Keratinocyte (primary cell): ENCODE measurements at places on chromosomes 7 and 10. TPM values are rescaled to one million over a fixed set of nuclear protein-coding genes. Genes with fewer than 3 reads are reported as not detected.

- no peak for DNase-seq
Measured at GRCh38 chr7:140676306-140676705, 3.6 kb downstream of the ADCK2 start.

GRCh38 chr7:111364413-111364812 lies 197.9 kb downstream of the IMMP2L start:
- peak; percentile 57 for DNase-seq

- no peak for DNase-seq
Measured at GRCh38 chr10:29535012-29535777, 99.6 kb downstream of the SVIL start.

- DNase-seq, result no peak
Measured at GRCh38 chr7:94041529-94041928, 37.4 kb upstream of the BET1 start.

- DNase-seq, result no peak
Measured at GRCh38 chr10:121851786-121852185, 76.0 kb downstream of the ATE1 start.

- DNase-seq, result no peak
Measured at GRCh38 chr7:12833829-12834228, 146.4 kb downstream of the ARL4A start.

GRCh38 chr10:86360657-86361056 lies 5.9 kb downstream of the GRID1 start:
- no peak for DNase-seq

DNA sequence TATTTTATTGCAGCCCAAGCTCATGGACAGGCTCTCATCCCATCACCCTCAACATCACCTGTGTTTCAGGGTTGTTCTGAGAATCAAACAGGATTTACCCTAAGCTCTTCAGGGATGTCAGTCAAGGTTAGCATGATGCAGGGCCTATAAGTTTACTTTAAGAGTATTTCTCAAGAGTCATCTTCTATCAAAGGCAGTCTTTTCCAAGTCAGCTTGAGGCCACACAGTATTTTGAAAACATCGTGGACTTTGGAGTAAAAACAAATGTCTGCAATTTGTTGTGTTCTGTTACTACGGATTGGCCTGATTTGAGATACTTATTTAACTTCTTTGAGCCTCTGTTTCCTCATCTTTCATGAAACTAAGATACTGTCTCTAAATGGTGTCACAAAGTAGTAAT lies 42.0 kb upstream of the NRP1 start:
- DNase-seq, result no peak

- no peak for DNase-seq
Measured at GRCh38 chr10:60737242-60737641, 41.0 kb upstream of the CDK1 start.

- no peak for DNase-seq
Measured at GRCh38 chr7:71857338-71857737, 554.8 kb downstream of the CALN1 start.

GRCh38 chr7:11533229-11533820 lies 298.7 kb downstream of the THSD7A start:
- no peak for DNase-seq

GRCh38 chr10:58588673-58589265 lies 76.1 kb downstream of the BICC1 start:
- DNase-seq, result no peak

DNA sequence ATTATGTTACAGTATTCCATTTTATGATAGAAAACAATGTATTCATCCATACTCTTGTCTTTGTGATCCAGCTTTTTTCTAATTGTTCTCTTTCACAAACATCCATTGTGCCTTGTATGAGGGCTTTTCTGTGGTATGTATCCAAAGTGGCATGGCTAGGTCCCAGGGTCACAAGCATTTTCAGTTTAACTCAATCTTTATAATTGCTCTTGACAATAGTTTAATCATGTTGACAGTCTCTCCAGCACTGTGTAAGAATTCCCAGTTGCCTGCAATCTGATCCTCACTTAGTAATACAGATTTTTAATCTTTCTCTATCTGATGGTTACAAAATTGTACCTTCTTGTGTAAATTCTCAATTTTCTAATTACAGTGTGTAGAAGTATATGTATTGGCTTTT lies 533.4 kb downstream of the NEBL start:
- DNase-seq, result no peak

The TRRAP gene
- 4.0 to 12.4 TPM (median 6.1 TPM) in 3 replicates for polyA plus RNA-seq

The ANKRD26 gene
- 1.6 to 3.3 TPM (median 1.7 TPM) in 3 replicates for polyA plus RNA-seq
